ENCODE measurements at places on chromosomes 7 and 10.
A peak's percentile ranks its signal among the peaks of the same experiment; 100 is the strongest.

DNA sequence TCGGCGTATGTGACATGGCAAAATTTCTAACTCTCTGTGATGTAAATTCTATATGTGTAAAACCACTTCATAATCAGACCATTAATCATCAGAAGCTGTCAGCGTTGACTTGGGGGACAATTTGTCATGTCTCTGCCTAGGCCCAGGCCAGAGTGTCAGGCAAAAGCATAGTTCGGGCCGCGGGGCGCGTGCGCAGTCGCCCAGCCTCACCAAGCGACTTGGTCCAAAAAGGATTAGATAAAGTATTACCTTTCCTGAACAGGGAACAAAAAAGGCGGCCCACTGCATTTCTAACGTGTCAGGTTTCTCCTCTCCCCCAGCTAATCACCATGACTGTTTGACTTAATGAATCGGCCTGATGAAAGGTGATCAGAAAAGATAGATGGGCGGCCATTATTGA lies 114.2 kb downstream of the EBF3 start:
- DNase-seq = no peak

GRCh38 chr10:17585016-17585415 lies 32.2 kb downstream of the HACD1 start:
- no peak for DNase-seq

- no peak for DNase-seq
These were observed 218.2 kb upstream of the IMMP2L start for GRCh38 chr7:111780527-111780926.

GRCh38 chr7:92768501-92769393 lies 67.6 kb downstream of the CDK6 start:
- DNase-seq = peak; percentile 18

DNA sequence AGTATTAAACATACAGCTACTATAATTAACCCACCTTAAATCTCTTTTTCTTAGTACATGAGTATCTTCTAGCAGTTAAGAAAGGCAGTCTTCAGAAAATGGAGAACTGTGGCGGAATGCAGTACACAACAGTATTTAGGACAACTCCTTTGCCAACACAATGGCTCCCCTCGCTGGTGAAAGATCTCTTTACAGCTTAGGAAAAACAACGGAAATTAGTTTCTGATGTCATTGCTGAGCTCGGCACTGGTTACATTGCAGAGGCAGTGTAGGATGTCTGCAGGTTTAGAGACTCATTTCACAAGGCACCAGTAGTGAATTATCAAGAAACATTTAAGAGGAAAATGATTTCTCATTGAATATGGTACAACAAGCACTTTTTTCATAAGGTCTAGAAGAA lies 43.4 kb downstream of the GLRX3 start:
- DNase-seq = no peak

GRCh38 chr10:71753960-71754505 lies 19.3 kb downstream of the VSIR start:
- no peak for DNase-seq

- DNase-seq = no peak
These were observed 52.4 kb downstream of the CALD1 start for GRCh38 chr7:134831862-134832261.

DNA sequence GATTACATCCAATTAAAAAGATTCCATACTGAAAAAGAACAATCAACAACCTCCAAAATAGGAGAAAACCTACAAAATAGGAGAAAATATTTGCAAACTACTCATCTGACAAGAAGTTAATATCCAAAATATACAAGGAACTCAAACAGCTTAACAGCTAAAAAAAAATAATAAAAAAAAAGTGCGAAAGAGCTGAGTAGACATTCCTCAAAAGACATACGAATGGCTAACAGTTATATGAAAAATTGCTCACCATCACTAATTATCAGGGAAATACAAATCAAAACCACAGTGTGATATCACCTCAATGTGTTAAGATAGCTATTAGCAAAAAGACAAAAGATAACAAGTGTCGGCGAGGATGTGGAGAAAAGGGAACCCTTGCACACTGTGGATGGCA lies 450.3 kb downstream of the PHTF2 start:
- DNase-seq = no peak

DNA sequence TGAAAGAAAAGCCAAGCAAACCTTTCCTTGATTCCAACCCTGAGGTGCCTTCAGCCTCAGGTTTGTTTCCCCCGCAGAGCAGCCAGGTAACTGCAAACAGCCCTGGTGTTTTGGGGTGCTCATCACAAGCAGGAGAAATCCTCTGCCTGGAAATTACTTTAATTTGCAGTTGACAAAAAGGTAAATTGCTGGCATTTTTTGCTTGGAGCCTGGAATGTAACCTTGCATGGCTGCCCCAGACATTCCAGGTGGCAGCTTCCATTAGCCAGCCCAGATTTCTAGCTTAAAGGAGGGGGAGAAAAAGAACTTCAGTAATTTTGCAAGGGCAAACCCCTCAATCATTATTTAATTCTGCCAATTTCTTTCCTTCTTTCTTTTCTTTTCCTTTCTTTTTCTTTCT lies 194.4 kb downstream of the MYOF start:
- DNase-seq = no peak

DNA sequence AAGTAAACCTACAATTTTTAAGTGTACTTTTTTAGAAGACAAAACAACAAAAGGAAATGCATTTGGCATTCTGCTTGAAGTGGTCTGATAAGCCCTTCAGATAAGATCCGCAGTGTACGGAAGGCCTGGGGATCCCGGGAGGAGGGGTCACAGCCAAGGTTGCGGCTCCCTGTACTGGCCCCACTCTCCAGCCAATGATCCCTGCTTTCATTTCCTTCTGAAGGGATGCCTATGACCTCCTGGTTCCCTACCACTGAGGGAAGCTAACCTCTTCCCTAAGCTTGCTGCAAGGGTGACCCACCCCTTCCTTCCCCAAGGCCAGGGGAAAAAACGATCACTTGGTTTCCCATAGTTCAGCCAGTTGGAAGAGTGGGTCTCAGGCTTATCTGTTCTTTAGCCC lies 5.3 kb downstream of the DENND2A start:
- no peak for DNase-seq

GRCh38 chr7:28626221-28626620 lies 213.9 kb downstream of the CREB5 start:
- DNase-seq = no peak

DNA sequence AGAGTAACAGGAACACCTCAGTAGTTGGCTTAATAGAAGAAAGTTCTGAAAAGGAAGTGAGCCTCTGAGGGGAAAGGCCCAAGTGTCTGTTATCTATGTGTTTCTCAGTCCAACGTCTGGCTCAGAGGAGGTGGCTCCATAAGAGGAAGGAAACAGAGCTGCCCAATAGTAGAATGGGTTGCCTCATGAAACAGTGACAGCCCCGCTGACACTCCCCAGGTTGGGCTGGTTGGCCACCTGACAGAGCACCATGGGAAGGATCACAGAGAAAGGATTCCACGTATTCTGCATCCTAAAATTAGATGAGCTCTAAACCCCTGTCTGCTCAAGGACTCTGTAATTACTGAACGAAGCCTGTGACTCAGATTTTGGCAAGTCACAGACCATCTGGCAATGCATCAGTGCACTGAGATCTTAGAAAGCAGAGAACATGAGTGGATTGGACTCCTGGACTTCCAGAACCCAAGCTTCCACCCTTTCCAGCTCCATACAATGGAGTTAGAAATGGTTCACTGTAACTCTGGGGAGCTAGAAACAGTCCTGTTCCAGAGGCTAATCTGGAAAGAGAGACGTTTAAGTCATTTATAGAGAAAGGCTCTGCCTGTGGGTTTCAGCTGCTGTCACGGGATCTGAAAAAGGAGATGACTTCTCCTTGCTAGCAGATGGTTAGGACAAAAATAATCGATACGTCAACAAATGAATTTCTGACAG lies 2.9 kb downstream of the PKD2L1 start:
- no peak for DNase-seq

DNA sequence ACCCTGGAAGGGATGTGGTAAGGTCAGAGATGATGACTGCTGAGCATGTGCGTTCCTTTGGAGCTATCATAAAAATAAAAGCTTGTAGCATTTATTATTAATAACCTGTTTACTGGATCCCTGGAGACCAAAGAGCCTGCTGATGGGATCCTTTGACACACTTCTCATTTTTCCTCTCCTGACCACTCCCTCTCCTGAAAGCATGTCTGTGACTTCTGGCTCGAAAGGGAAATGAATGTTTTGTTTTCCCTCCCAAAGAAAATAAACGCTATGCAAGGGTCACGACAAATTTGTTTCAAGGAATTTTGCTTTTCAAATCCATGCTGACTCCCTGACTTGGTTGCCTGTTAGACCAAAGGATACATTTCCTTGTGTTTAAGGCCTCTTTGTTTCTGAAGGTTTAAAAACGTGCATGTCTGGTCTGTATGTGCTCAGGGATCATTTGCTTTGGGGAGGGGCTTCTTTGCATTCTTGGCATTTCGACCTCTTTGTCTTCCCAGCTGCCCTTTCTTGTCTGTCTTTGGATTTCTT lies 185.1 kb upstream of the AGK start:
- DNase-seq = no peak

GRCh38 chr10:113180401-113181154 lies 230.5 kb downstream of the TCF7L2 start:
- no peak for DNase-seq

DNA sequence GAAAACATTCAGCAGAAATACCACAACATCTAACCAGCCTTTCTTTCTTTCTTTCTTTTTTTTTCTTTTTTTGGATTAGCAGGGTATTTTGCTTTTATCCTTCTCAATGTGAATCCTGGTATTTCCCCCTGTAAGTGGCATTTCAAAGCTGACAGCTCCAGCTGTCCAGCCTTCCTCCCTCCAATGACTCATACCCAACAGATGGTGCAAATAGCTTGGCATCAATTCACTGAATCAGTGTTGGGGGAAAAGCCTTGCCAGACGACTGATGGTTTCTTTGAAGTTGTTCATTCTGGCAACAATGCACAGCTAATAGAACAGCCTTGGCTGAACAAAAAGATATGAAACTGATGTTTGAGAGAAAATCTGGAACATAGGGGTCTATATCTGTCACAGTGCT lies 316.8 kb upstream of the STEAP1 start:
- no peak for DNase-seq

- no peak for DNase-seq
These were observed 91.4 kb upstream of the CAPZA2 start for GRCh38 chr7:116770941-116771340.

DNA sequence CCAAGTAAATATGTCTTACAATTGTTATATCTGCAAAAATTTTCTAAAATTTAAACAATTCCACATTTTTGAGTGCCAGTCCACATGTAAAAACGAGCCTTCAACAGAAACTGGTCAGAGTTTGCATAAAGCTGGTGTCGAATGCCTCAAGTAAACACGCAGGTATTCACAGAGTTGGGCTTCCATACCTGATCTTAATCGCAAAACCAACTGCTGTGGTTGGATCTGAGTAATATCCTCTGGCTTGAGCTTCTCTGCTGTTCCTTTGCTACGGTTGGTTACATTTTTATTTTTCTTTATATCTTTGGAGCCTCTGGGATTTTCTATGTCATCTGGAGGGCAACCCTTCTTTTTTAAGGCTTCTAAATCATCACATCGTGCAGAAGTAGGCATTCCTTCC lies 28.4 kb downstream of the ITGB1 start:
- DNase-seq = no peak

- DNase-seq = no peak
These were observed 30.3 kb downstream of the GBX1 start for GRCh38 chr7:151137076-151137675.

GRCh38 chr7:46170792-46171191 lies 249.7 kb upstream of the IGFBP3 start:
- no peak for DNase-seq

DNA sequence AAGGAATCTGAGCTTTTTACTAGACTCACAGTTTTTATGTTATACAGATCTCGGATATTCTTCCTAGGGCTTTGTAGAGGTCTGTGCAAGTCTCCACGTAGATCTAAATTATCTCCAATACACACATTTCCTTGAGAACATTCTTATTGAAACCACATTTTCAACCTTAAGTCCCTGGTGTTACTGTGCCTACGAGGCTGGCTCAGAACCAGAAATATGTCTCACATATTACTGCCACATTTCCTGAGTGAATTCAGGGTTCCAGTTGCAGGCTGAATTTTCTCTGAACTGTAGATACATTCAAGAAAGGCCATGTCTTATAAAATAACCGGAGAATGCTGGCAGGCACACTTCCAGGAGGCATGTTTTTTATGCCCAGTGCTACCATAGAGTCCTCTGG lies 46.5 kb downstream of the INHBA start:
- no peak for DNase-seq

GRCh38 chr7:1950452-1951158 lies 280.5 kb downstream of the ELFN1 start:
- no peak for DNase-seq

GRCh38 chr10:124283215-124283948 lies 135.3 kb downstream of the OAT start:
- DNase-seq = no peak

DNA sequence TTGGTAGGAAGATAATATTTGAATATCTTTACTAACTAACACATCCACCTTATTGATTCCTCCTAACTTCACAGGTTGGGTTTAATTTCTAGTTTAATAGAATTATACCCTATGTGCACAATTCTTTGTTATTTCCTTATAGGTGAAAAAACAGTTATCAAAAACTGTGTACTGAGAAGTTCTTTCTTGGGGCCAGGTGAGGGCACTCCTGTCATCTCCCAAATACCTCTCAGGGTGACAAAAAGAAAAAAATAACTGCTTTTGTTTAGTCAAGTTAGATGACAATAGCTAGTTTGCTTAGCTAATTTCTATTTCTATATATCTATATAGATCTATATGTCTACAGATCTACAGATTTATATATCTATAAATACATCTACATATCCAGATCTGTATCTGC lies 10.1 kb downstream of the FZD8 start:
- no peak for DNase-seq

- no peak for DNase-seq
These were observed 264.3 kb downstream of the ADK start for GRCh38 chr10:74415146-74415839.

- no peak for DNase-seq
These were observed 155.6 kb downstream of the SH3PXD2A start for GRCh38 chr10:103699611-103700435.

GRCh38 chr7:119748991-119749390 lies 524.0 kb upstream of the KCND2 start:
- no peak for DNase-seq

- DNase-seq = no peak
These were observed 428.5 kb downstream of the GALNT17 start for GRCh38 chr7:71560354-71560995.

DNA sequence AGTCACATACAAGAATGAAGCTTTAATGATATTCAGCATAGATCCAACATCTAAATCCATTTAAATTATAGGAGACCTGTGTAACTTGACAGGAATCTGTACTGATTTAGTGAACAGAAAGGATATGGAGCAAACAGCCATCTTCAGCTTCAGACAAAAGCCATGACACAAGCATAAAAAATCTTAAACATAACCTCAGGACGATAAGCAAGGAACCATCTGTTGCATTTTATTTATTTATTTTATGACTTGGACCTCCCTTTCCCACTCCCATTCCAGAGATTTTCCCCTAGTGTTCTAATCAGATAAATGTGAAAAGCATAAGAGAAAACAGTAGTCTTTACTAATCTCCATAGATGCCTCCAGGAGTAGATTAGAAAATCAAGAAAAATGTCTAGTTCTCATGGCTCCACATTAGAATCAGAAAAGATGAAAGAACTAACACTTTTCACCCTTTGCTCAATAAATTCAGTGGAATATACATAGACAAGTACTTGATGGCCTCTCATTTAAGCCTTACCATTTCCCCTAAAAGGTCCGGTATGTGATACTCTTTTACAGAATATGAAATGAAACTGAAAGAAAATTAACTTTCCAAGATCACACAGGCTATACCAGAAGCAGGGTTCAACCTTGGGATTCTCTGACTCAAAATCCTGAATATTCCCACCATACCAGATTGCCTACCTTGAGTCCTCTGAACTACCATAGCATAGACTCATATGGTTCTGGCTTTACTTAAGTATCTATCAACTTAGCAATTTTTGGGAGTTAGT lies 15.2 kb downstream of the CACNA2D1 start:
- DNase-seq = no peak
